Testis (tissue), 5 donors: ENCODE measurements at places on chromosomes 7 and 10. TPM values are rescaled to one million over a fixed set of nuclear protein-coding genes. Genes with fewer than 3 reads are reported as not detected.
A peak's percentile ranks its signal among the peaks of the same experiment; 100 is the strongest.

NOS3 gene
- total RNA-seq, result 36.6 TPM

CPN1 gene
- total RNA-seq, result 0.87 TPM

DNA sequence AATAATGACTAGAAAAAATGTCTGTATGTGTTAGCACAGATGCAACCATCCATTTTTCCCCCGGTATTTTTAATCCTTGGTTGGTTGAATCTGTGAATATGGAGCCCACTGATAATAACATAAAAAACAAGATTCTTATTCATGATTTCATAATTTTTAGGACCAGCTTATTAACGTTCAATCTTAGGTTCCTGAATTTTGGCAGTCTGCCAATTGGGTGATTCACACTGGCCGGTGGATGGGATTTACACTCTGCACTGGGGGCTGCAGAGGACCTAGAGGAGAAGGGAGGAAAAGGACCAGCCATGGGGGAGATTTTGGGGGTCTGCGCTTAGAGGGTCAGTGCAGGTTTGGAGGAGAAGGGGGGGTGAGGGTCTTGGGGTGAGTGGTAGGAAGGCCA, 327.9 kb downstream of the ACTR3B start:
- no peak for DNase-seq

DNA sequence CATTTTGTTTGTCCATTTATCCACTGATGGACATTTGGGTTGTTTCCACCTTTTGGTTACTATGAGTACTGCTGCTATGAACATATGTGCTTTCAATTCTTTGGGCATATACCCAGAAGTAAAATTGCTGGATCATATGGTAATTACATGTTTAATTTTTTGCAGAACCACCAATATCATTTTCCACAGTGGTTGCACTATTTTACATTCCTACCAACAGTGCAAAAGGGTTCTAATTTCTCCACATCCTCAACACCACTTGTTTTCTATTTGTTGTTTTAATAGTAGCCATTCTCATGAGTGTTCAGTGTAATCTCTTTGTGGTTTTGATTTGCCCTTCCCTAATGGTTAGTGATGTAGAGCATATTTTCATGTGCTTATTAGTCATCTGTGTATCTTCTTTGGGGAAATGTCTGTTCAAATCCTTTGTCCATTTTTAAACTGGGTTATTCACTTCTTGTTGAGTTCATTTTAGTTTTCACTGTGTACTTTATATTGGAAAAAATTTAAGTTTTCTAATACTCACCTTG, 101.9 kb downstream of the HIBADH start:
- DNase-seq, result no peak

DNA sequence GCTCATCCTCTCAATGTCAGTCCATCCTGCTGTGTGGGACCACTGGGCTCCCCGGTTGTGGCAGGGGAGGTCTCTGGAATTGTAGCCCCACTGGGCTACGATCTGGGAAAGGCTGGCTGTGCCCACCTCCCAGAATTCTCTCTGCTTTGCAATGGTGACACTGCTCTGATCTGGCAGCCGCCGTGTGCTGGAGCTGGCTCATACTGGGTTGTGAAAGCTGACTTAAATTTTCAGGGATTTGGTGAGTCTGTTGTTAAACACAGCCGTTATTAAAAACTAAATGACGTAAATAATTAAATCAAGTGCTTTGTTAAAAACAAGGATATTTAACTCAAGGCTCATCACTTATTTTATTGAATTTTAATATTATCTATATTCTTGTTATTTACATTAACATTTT, 160.0 kb downstream of the TAX1BP1 start:
- DNase-seq, result no peak

FGL2 gene
- 2.0 TPM for total RNA-seq

GRCh38 chr10:78072504-78072903, 38.8 kb downstream of the RPS24 start:
- DNase-seq, result no peak

DNA sequence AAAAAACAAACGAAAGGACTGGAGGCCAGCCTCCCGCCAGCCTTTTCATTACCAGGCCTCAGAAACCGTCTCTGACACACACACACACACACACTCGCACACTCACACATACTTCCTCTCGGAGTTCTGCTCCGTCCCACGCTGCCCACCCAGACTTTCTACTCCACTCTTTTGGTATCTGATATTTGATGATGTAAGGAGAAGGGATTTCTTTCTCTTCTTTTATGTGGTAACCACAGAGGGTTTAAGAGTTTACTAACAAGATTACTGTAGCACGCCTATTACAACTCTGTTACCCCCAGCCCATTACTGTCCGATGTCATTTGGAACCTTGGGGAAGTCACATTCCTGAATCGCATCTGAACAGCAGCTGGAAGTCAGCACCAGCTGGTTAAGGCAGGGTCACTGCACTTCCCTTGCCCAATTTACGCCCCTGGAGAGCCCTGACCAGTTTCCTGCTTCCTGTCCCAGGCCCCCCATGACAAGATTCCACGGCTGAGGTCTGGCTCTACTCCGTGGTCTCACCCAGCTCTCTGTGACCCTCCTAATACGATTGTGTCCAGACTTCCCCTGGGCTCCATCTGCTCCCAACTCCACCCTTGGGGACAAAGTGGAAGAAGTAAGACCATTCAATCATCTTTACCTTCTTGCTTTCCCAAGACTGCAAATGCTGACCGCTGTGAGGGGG, 1.1 kb downstream of the DENND2A start:
- no peak for DNase-seq

C7orf57 gene
- 2.8 TPM for total RNA-seq

LLCFC1 gene
- total RNA-seq, result 14.1 TPM

- DNase-seq, result no peak
These were observed 63.6 kb downstream of the ANKRD7 start for GRCh38 chr7:118288098-118288497.

PDE6C gene
- not detected for total RNA-seq

- no peak for DNase-seq
These were observed 99.5 kb downstream of the SPDYE5 start for GRCh38 chr7:75591467-75592255.

- DNase-seq, result no peak
These were observed 1076.7 kb upstream of the SORCS1 start for GRCh38 chr10:108241166-108241565.

DNA sequence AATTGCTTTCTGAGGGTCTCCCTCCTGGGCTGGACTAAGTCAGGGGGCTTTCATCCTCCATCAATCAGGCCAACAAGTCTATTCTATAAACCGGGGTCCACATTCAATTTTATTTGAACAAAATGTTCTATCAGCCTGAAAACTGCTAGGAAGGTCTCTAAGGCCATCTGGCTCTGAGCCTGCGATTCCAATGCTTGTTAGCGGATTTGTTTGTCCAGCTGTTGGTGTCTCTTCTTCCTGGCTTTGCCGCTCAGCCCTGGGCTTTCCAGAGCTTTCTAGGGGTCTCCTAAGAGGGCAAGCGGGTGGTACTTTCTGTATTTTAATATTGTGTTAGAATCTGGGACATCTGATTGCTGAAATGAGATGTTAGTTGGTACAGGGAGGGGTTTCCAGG, 136.7 kb downstream of the VIPR2 start:
- peak; percentile 54 for DNase-seq

- no peak for DNase-seq
These were observed 59.0 kb upstream of the HABP2 start for GRCh38 chr10:113493882-113494301.

CHST15 gene
- total RNA-seq, result 11.5 TPM

DNA sequence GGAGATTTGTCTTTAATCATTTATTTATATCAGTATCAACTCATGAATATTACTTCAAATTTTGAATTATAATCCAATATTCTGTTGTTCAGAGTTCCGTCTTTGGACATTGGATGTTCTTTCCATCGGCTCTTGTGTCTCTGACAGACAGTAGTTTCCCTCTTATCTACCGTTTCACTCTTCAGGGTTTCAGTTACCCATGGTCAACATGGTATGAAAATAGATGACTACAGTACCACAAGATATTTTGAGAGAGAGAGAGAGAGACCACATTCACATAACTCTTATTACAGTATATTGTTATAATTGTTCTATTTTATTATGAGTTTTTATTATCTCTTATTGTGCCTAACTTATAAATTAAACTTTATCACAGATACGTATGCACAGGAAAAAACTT, 6.8 kb downstream of the SHTN1 start:
- no peak for DNase-seq

DNA sequence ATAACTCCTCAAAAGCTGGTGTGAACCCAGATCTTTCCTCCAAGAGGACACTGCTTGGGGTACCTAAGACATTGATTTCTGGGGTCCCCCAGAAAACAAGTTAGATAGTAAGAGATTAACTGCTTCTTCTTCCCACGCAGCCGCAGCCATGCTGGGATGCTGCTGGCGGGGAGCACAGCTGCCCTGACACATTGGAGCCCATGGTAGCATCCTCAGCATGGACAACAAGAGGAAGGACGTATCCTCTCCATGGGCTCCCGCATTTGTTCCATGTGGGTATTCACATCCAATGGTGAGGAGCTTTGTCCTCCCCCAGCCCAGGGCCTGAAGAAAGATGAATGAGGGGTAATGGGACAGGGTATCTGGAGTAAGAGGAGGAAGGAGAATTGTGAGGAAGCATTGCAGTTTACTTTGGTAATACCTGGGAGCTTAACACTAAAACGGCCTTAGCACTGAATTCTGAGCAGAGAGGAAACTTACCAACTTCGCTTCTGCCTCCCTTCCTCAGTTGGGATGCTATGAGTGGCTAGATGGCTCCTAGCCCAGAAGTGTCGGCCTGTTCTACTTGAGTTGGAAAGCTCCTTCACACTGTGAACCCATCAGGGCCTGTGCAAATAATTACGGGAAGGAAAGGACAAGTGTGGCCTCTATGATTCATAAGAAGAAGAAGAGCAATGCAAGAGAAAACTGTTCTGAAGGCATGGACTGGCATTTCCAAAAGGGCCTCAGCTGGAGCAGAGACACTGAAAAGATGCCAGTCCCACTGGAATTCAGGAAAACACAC, 43.9 kb downstream of the C10orf120 start:
- peak; percentile 68 for DNase-seq

DNA sequence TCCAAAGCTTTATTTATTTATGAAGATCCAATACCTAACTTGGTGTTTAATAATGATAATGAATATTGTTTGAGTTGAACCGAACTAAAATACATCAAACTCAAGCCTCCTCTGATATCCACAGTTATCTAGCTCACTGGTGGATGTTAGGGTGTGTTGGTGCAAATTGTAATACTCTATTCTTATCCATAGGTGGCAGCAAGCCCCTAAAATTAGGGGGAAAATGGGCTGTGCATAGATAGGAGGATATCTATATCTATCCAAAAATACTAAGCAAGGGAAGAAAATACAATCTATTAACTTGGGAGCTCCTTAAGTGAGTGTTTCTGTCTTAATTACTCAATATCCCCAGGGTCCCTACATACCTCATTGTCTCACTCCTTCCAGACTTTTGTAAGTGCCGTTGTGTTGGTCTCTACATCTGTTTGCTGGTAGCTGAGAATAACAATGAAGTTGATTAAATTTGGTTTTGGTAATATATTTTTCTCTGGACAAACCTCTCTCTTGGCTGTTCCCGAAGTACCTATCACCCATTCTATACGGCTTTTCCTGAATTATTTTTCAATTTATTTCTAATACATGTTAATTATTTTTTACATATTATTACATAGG, 55.0 kb upstream of the VWDE start:
- DNase-seq, result no peak

DNA sequence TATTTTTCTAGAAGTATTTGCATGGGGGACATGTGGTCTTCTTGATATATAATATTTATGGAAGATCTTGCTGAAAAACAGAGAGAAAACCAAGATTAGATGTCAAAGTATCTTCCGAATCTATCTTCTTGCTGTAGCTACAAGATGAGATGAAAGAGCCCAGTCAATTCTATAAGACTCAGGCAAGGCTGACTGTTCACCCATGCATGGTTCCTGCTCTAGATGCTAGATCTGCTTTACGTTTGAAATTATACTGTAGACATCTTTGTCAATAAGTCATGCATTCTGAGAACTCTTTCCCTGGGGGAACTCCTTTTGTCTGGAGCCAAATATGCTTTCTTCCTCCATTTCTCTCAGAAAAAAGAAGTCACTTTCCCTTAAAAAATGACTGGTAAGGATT, 1292.0 kb downstream of the XPNPEP1 start:
- no peak for DNase-seq

NUTM2A gene
- total RNA-seq, result 6.1 TPM

DNA sequence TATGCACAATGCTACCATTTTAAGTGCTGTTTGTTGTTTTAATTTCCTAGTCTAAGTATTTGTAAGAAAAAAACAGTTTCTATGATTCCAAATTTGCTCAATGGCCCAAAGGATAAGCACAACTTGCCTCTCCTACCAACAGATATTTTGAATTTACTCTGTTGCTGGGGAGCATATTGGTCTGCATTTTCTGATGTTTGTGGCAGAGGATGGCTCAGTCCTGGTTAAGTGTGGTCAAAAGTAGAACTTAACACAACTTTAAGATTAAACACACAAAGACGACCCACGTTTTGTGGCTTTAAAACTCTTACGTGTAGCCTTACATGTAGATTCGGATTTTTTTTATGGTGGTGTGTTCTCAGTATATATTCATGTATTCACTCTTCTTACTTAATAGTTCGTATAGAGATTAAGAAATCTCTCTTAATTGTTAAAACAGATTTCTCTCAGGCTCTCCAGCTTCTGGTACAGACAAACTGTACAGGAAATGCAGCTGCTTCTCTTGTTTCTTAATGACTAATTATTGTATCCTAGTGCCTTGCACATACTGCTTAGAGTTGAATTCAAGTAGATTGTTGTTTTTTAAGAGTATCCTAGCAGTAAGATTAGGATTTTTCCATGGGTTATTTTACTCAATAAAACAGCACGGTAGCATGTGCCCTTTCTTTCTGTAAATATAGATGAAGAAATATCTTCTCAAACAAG, 86.2 kb downstream of the GPR85 start:
- no peak for DNase-seq

PTF1A gene
- 5.1 TPM for total RNA-seq

ADRA2A gene
- 5.7 TPM for total RNA-seq

TRIL gene
- total RNA-seq, result 1.3 TPM

DNA sequence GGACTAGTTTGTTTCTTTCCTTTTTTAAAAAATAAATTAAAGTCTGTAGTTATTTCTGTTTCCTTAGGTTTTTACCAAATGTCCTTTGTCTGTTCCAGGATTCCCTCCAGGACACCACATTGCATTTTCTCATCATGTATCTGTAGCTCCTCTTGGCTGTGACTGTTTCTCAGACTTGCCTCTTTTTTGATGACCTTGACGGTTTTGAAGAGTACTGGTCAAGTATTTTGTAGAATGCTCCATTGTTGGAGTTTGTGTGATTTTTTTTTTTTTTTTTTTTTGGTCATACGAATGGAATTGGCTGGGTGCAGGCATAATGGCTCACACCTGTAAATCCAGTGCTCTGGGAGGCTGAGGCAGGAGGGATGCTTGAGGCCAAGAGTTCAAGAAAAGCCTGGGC, 127.1 kb upstream of the BMPER start:
- DNase-seq, result no peak

- DNase-seq, result peak; percentile 30
These were observed 58.8 kb downstream of the PARP12 start for GRCh38 chr7:140003913-140004382.

GPAM gene
- 36.7 TPM for total RNA-seq

DNA sequence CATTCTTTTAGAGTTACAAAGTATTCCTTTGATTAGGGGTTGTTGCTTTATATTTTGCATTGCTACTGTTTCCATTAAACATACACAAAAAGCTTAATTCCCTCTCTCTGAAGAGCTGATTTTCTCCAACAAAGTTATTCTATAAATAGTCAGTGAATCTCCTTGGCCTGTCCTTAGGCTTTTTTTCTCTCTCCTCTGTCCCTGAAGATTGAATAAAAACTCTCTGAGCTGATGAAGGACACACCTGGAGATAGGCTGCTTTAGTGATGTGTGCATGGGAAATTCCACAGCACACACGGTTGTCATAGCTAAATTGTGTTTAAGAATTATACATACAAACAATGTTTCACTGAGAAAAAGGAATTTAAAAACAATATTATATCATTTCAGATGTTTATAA, 90.5 kb upstream of the TMEM106B start:
- no peak for DNase-seq

STEAP4 gene
- 27.1 TPM for total RNA-seq
